ENCODE measurements at places on chromosomes 13 and 19. TPM values are rescaled to one million over a fixed set of nuclear protein-coding genes. Genes with fewer than 3 reads are reported as not detected.

Gene NLRP7
- not detected for total RNA-seq

Gene ADGRE3
- not detected for total RNA-seq

Gene FAM216B
- total RNA-seq, result not detected

Gene KASH5
- total RNA-seq, result not detected

Gene SPART
- total RNA-seq, result 44.6 TPM

Data from dermis lymphatic vessel endothelial cell (primary cell).